ENCODE measurements at places on chromosomes 7 and 10.
A peak's percentile ranks its signal among the peaks of the same experiment; 100 is the strongest.

GRCh38 chr10:27661514-27662286, 83.9 kb downstream of the MKX start:
- no peaks in the 10 kb centered on the region for H3K4me1 ChIP-seq
- H3K27ac ChIP-seq = no peak overlapping the region
- H3K27me3 ChIP-seq = no peaks in the 10 kb centered on the region
- no peaks in the 10 kb centered on the region for H3K36me3 ChIP-seq
- no peak for DNase-seq
- no peak overlapping the region for H3K4me3 ChIP-seq

GRCh38 chr10:53846809-53847208, 954.2 kb downstream of the PCDH15 start:
- DNase-seq = no peak
- no peaks in the 10 kb centered on the region for H3K36me3 ChIP-seq
- no peaks in the 10 kb centered on the region for H3K27me3 ChIP-seq
- no peak overlapping the region for H3K4me3 ChIP-seq
- no peak overlapping the region for H3K27ac ChIP-seq

GRCh38 chr10:18685555-18685954, 26.3 kb downstream of the ARL5B start:
- H3K36me3 ChIP-seq = no peaks in the 10 kb centered on the region
- H3K27ac ChIP-seq = no peak overlapping the region
- H3K4me3 ChIP-seq = no peak overlapping the region
- DNase-seq = no peak
- H3K27me3 ChIP-seq = no peaks in the 10 kb centered on the region
- H3K4me1 ChIP-seq = no peaks in the 10 kb centered on the region

DNA sequence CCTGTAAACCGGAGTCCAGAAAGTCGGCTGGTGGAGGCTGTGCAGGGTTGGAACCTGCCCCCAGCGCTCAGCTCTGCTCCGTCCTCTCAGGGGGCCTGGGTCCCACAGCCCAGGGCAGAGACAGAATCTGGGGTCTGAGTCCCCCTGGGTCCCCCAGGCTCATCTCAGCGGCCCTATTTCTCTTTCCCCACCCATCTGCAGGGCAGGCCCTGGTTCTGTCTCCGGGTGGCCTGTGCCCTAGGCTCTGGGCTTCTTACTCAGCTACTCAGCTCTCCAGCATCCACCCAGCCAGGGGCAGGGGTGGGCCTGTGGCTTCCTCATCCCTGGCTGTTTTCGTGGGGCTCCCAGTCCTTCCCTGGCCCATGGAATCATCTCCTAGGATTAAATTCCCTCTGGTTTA, 183.4 kb downstream of the ADARB2 start:
- no peak overlapping the region for H3K4me3 ChIP-seq
- H3K36me3 ChIP-seq = no peaks in the 10 kb centered on the region
- H3K4me1 ChIP-seq = no peaks in the 10 kb centered on the region
- no peaks in the 10 kb centered on the region for H3K27me3 ChIP-seq
- DNase-seq = no peak

DNA sequence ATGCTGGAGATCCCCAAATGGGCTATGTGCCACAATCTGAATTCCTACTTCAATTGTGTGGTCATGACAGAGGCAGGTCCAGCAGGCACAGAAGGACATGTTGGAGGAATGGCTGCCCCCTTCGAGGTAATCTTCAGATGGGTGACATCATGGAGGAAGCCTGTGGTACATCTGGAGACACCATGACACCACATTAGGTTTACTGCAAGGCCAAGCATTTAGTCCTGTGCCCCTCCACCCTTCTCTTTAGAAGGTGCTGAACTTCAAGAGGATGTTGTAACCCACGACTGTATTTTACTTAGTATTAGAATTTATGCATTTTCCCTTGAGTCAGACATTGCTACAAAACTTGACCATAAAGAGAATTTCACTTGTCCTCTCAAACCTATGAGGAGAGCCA, 75.1 kb upstream of the DDC start:
- H3K4me3 ChIP-seq = no peak overlapping the region
- no peak for DNase-seq
- H3K4me1 ChIP-seq = peaks cover 12% of the 10 kb centered on the region
- H3K27me3 ChIP-seq = no peaks in the 10 kb centered on the region
- no peaks in the 10 kb centered on the region for H3K36me3 ChIP-seq
- no peak overlapping the region for H3K27ac ChIP-seq

DNA sequence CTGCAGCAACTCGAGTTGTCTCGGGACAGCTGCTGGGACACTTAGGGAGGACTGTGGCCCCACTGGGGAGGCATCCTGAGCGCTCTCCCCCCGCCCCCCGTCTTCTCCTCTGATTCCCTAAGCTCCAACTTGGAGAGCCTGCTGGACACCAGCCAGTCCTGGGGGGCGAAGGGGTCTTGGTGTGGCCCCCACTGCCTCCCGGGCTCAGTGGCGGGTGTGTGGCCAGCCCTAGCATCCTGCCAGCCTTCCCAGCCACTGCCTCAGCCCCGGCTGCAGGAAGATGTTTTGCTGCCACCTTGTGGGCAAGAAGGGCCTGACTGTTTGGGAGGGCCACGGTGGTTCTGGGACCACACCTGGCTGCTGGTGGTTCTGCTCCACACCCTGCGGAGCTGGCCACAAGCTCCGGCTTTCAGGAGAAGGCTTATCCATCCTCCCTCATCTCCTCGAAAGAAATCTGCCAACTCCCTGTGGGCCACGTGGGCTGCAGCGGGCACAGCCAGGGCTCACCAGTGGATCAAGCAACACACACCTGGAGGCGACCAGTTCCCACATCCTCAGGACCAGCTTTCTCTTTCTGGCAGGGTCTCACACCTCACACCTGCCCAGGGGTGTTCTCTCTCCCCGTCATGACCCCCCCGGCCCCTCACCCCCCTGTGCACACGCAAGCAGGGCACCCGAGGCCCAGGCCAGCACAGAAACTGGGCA, 24.8 kb downstream of the AGAP3 start:
- no peaks in the 10 kb centered on the region for H3K36me3 ChIP-seq
- peak; percentile 84 for DNase-seq
- H3K27ac ChIP-seq = peak overlapping the region; percentile 37
- no peaks in the 10 kb centered on the region for H3K27me3 ChIP-seq
- H3K4me3 ChIP-seq = no peak overlapping the region

- DNase-seq = no peak
- H3K4me3 ChIP-seq = no peak overlapping the region
- no peaks in the 10 kb centered on the region for H3K36me3 ChIP-seq
- H3K27me3 ChIP-seq = no peaks in the 10 kb centered on the region
Measured at GRCh38 chr10:64288404-64288803, 767.2 kb downstream of the REEP3 start.

GRCh38 chr7:158710651-158711102, 6.1 kb upstream of the NCAPG2 start:
- no peak overlapping the region for H3K4me3 ChIP-seq
- no peaks in the 10 kb centered on the region for H3K27me3 ChIP-seq
- peaks cover 3% of the 10 kb centered on the region for H3K4me1 ChIP-seq
- no peak for DNase-seq
- no peak overlapping the region for H3K27ac ChIP-seq

DNA sequence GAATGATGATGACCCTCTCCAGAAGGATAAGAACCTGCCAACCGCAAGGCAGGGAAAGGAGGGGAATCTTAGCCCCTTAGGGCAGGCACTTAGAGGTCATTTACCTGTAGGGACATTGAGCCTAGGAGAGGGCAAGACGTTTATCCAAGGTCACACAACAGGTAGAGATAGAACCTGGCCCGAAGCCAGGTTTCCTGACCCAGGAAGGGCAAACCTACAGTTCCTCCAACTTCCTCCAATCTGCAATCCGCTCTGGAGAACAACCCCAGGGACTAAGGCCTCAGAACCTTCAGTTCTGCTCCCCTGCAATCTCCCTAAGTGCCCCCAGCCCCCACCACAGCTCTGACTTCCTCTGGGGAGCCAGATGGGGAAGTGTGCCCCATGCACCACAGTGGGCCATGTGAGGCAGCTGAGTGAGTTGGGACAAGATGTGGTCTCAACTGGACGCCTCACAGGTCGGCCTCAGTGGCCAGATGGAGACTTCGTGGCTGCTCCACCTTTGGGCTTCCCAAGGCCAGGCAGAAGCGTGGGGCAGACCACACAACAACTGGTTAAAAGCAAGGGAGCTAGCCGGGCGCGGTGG, 1.4 kb upstream of the PSAP start:
- H3K27ac ChIP-seq = peak overlapping the region; percentile 98
- no peak overlapping the region for H3K4me3 ChIP-seq
- no peak for DNase-seq
- no peaks in the 10 kb centered on the region for H3K27me3 ChIP-seq
- no peaks in the 10 kb centered on the region for H3K36me3 ChIP-seq

DNA sequence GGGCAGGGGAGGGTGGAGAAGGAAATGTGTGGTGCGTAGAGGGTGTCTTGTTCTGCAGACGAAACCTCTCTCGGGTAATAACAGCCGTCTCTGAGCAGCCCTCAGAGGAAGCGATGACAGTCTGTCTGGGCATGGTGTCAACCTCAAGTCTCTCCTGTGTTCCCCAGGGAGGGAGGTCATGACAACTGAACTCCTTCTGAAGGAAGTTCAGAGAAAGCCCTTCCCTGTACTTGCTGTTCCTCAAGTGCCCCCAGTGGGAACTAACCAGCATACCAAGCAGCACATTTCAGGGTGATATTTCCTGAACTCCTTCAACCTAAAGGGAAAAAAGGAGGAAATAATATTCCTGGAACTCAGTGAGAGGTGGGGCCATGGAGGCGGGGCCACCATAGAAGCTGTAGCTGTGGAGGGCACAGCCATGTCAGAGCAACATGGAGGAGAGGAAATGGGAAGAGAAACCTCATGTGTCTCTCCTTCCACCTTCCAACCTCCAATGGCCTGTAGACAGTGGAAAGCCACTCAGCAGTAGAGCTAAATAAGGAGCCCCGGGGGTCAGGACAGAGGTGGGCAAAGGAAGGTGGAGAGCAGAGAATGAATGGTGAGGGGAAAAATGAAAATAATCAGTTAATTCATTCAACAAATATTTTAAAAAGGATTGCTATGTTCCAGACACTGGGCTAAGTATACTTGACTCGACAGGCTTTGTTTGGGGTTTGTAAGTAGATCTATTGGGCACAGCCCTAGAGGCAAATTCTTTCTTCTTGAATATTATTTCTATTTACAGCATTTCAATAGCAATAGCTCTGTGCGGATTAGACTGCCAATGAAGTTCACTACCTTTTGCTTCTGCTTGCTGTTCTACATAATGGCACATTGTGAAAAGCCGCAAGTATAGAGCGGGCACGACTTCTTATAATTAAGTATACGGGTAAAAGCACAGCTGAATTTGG, 61.0 kb upstream of the AOAH start:
- no peaks in the 10 kb centered on the region for H3K4me1 ChIP-seq
- no peaks in the 10 kb centered on the region for H3K36me3 ChIP-seq
- no peaks in the 10 kb centered on the region for H3K27me3 ChIP-seq
- H3K4me3 ChIP-seq = no peak overlapping the region
- H3K27ac ChIP-seq = no peak overlapping the region

GRCh38 chr10:97121041-97121440, 64.7 kb downstream of the SLIT1 start:
- DNase-seq = no peak
- H3K4me3 ChIP-seq = no peak overlapping the region
- no peaks in the 10 kb centered on the region for H3K36me3 ChIP-seq
- H3K27ac ChIP-seq = no peak overlapping the region

- no peak for DNase-seq
- H3K4me1 ChIP-seq = peaks cover 34% of the 10 kb centered on the region
- H3K4me3 ChIP-seq = no peak overlapping the region
- no peaks in the 10 kb centered on the region for H3K27me3 ChIP-seq
- H3K36me3 ChIP-seq = no peaks in the 10 kb centered on the region
Measured at GRCh38 chr7:326273-326672, 36.3 kb downstream of the FOXL3 start.

DNA sequence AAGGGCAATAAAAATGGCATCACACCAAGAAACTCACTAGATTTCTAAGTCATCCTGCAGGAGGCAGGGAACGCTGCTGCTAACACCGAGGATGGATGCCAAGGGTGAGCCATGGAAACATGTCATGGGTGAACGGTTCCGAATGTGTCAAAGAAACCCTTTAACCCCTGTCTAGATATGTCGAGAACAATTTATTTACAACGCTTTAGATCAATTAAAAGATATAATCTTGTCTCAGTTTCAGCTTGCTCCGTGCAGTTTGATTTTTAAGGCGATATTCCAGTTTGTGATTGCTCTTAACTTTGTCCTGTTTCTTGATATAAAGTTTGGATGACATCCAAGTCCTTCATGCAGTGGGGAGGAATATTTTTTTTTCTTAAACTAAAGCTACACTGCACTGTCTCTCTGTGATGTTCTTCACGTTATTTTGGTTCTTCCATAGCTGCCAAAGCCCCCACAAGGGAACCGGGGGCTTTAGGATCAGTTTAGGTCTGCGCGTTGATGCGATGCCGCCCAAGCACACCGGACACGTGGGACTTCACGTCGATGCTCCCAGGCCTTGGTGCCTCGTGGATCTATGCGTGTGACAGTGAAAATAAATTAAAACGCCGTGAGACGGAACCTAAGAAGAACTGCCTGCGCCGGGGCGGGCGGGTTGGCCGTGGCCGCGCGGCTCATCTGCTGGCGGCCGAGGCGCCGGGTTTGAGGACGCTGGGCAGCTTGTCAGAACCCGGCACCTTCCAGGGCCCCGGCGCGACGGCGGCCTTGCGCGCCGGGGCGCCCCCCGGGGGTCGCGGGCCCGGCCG, 220.3 kb downstream of the PHTF2 start:
- no peaks in the 10 kb centered on the region for H3K27me3 ChIP-seq
- peak overlapping the region; percentile 60 for H3K27ac ChIP-seq
- no peaks in the 10 kb centered on the region for H3K36me3 ChIP-seq
- H3K4me1 ChIP-seq = peaks cover 5% of the 10 kb centered on the region
- peak; percentile 58 for DNase-seq

- H3K4me1 ChIP-seq = peaks cover 22% of the 10 kb centered on the region
- peak overlapping the region; percentile 91 for H3K27ac ChIP-seq
- H3K4me3 ChIP-seq = peak overlapping the region; percentile 46
- H3K36me3 ChIP-seq = peaks cover 25% of the 10 kb centered on the region
Measured at GRCh38 chr10:116589926-116590325, 833 bp upstream of the PNLIPRP1 start.

DNA sequence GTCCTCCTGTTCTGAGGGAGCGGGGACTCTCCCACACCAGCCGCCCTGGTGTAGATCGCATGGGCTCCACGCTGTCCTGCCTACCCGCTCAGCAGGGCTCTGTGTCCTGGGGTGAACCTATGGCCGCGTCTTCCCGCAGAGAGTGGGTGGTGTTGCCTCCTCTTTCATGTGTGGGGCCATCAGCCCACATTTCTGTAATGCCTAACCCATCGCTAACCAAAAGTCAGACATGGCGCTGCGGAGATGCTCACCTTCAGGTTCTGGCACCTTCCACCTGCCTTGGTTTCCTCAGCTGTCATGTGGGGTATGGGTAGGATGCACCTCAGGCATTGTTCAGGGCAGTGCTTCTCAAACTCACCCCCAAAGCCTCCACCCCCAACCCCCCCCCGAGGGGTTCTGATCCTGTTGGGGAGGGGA, 50.5 kb upstream of the CAMK2B start:
- no peaks in the 10 kb centered on the region for H3K4me1 ChIP-seq
- H3K27me3 ChIP-seq = no peaks in the 10 kb centered on the region

GRCh38 chr7:85749696-85750453, 563.0 kb upstream of the SEMA3D start:
- H3K4me3 ChIP-seq = no peak overlapping the region
- DNase-seq = no peak
- H3K4me1 ChIP-seq = no peaks in the 10 kb centered on the region
- no peaks in the 10 kb centered on the region for H3K27me3 ChIP-seq
- no peak overlapping the region for H3K27ac ChIP-seq
